ENCODE measurements at places on chromosomes 2 and 18. TPM values are rescaled to one million over a fixed set of nuclear protein-coding genes. Genes with fewer than 3 reads are reported as not detected.

Gene RUFY4
- total RNA-seq = not detected

- no peak overlapping the region for H3K27ac ChIP-seq
- H3K27me3 ChIP-seq = no peaks in the 10 kb centered on the region
- DNase-seq = no peak
- no peaks in the 10 kb centered on the region for H3K36me3 ChIP-seq
- no peaks in the 10 kb centered on the region for H3K4me1 ChIP-seq
Observed at GRCh38 chr2:203799908-203800307, 67.7 kb upstream of the CTLA4 start.

- DNase-seq = peak; percentile 22
- H3K4me3 ChIP-seq = no peak overlapping the region
- H3K27me3 ChIP-seq = no peaks in the 10 kb centered on the region
- no peaks in the 10 kb centered on the region for H3K36me3 ChIP-seq
Observed at GRCh38 chr2:214465363-214466146, 54.7 kb downstream of the VWC2L start.

- no peaks in the 10 kb centered on the region for H3K27me3 ChIP-seq
- no peak overlapping the region for H3K27ac ChIP-seq
- DNase-seq = no peak
Observed at GRCh38 chr2:146481629-146482028, 1363.2 kb upstream of the ACVR2A start.

- no peaks in the 10 kb centered on the region for H3K27me3 ChIP-seq
- peak overlapping the region; percentile 91 for H3K27ac ChIP-seq
- no peaks in the 10 kb centered on the region for H3K4me1 ChIP-seq
- H3K36me3 ChIP-seq = no peaks in the 10 kb centered on the region
Observed at GRCh38 chr2:152465541-152465940, 130.6 kb downstream of the FMNL2 start.

DNA sequence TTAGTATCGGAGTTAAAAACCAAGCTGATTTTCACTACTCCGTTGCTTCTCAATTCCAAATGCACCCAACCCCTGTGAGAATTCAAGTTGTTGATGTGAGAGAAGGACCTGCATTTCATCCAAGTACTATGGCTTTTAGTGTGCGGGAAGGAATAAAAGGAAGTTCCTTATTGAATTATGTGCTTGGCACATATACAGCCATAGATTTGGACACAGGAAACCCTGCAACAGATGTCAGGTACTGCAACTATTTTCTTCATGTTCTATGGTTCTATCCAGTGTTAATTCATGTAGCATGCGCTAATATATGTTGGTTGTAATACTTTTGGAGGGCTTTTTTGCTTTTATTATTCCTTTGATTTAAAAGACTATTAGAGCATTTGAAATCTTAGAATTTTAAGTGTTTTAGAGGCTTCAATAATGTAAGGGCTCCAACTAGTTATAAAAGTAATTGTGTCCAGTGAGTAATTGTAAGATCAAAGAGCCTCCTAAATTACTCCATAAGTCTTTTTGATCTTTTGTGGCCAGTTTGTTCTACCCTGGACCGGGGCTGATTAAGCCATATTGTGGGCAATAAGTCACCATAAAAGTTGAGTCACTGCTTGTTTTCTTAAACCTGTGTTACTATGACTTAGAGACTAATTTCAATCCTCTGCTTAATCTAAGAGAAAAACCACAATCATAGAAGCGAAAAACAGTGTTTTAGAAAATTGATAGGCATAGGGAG is 22.9 kb downstream of the DSG4 start:
- no peaks in the 10 kb centered on the region for H3K36me3 ChIP-seq
- H3K27me3 ChIP-seq = no peaks in the 10 kb centered on the region

GRCh38 chr2:71830497-71831192 is 317.0 kb downstream of the CYP26B1 start:
- no peak for DNase-seq
- H3K4me1 ChIP-seq = no peaks in the 10 kb centered on the region
- no peaks in the 10 kb centered on the region for H3K36me3 ChIP-seq

DNA sequence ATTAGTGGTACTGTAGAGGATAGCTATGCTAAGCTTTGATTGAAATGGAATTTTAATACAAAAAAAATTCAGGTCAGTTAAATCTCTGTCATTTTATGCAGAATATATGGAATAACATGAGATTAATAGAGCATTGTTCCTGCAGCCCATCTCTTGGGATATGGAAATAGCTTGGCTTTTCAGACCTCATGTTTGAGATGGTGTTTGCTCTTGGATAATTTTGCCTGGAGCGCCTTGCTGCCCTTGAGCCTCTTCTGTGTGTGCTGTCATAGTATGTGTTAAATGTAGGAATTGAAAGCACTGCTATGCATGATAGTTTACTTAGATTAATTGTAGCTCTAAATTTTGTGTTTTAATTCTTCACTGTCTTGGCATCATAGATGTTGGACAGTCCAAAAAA is 27.7 kb downstream of the GALNT1 start:
- DNase-seq = no peak
- no peak overlapping the region for H3K4me3 ChIP-seq
- no peaks in the 10 kb centered on the region for H3K36me3 ChIP-seq
- no peaks in the 10 kb centered on the region for H3K27me3 ChIP-seq
- H3K27ac ChIP-seq = no peak overlapping the region

GRCh38 chr2:113274432-113274831 is 4.3 kb downstream of the PAX8 start:
- H3K36me3 ChIP-seq = no peaks in the 10 kb centered on the region
- H3K27me3 ChIP-seq = peaks cover 7% of the 10 kb centered on the region
- no peak overlapping the region for H3K4me3 ChIP-seq
- DNase-seq = no peak
- H3K4me1 ChIP-seq = peaks cover 18% of the 10 kb centered on the region
- no peak overlapping the region for H3K27ac ChIP-seq

- H3K27ac ChIP-seq = no peak overlapping the region
- no peak for DNase-seq
- H3K4me3 ChIP-seq = no peak overlapping the region
- no peaks in the 10 kb centered on the region for H3K36me3 ChIP-seq
- no peaks in the 10 kb centered on the region for H3K27me3 ChIP-seq
Observed at GRCh38 chr18:2883076-2883735, 36.4 kb downstream of the EMILIN2 start.

GRCh38 chr2:8872821-8873432 is 35.5 kb upstream of the KIDINS220 start:
- no peaks in the 10 kb centered on the region for H3K4me1 ChIP-seq
- H3K27ac ChIP-seq = no peak overlapping the region
- DNase-seq = peak; percentile 8
- H3K4me3 ChIP-seq = no peak overlapping the region
- no peaks in the 10 kb centered on the region for H3K36me3 ChIP-seq

Gene RAD51AP2
- not detected for total RNA-seq

DNA sequence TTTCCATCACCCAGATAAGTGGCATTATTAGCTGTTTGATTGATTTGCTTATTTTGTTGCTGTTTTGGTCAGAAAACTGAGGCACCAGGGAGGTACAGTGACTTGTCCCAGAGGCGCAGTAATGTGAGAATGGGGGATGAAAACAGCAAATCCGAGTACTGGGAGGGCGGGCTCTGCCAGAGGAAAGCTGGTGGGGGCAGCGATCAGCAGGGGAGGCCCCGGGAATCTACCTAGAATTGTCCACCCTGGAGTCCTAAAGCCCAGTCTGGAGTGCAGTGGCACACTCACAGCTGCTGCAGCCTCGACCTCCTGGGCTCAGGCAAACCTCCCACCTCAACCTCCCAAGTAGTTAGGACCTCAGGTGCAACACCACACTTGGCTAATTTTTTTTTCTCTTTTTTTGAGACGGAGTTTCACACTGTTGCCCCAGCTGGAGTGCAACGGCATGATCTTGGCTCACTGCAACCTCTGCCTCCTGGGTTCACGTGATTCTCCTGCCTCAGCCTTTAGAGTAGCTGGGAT is 17.0 kb upstream of the PTMA start:
- DNase-seq = no peak
- H3K4me3 ChIP-seq = no peak overlapping the region
- H3K36me3 ChIP-seq = no peaks in the 10 kb centered on the region
- no peaks in the 10 kb centered on the region for H3K27me3 ChIP-seq
- H3K4me1 ChIP-seq = peaks cover 28% of the 10 kb centered on the region
- no peak overlapping the region for H3K27ac ChIP-seq

DNA sequence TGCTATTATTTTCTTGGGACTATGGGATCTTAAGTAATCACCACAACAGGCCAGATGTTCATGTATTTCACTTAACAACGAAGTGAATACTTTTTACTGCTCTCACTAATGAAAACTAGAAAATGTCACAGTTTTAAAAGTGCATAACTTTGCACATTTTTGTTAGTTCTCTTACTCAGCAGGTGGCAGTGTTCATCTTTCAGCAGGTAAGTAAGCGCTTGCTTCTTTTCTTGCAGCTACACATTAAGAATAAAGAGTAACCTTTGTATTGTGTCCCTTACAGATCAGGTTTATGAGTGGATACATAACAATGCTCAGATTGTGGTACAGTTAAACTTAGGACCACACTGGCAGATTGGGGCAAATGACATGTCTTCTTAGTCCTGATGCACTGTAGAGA is 61.0 kb downstream of the DAW1 start:
- no peaks in the 10 kb centered on the region for H3K4me1 ChIP-seq
- H3K27me3 ChIP-seq = no peaks in the 10 kb centered on the region
- DNase-seq = no peak

Gene IHH
- total RNA-seq = 0.63 TPM

GRCh38 chr18:67143028-67143427 is 373.5 kb downstream of the DSEL start:
- H3K27ac ChIP-seq = no peak overlapping the region
- no peaks in the 10 kb centered on the region for H3K27me3 ChIP-seq
- DNase-seq = no peak
- H3K36me3 ChIP-seq = no peaks in the 10 kb centered on the region
- no peaks in the 10 kb centered on the region for H3K4me1 ChIP-seq

Gene SPP2
- total RNA-seq = not detected
